ENCODE measurements at places on chromosomes 2 and 18. TPM values are rescaled to one million over a fixed set of nuclear protein-coding genes. Genes with fewer than 3 reads are reported as not detected.

GRCh38 chr2:149679286-149679685 lies 91.7 kb upstream of the MMADHC start:
- H3K27me3 ChIP-seq: no peaks in the 10 kb centered on the region
- no peak for DNase-seq
- peaks cover 6% of the 10 kb centered on the region for H3K36me3 ChIP-seq
- peaks cover 28% of the 10 kb centered on the region for H3K4me1 ChIP-seq

- DNase-seq: no peak
- H3K4me3 ChIP-seq: no peak overlapping the region
- H3K4me1 ChIP-seq: peaks cover 9% of the 10 kb centered on the region
- H3K27ac ChIP-seq: no peak overlapping the region
- no peaks in the 10 kb centered on the region for H3K36me3 ChIP-seq
Measured at GRCh38 chr2:11370377-11371091, 26.1 kb upstream of the ROCK2 start.

DNA sequence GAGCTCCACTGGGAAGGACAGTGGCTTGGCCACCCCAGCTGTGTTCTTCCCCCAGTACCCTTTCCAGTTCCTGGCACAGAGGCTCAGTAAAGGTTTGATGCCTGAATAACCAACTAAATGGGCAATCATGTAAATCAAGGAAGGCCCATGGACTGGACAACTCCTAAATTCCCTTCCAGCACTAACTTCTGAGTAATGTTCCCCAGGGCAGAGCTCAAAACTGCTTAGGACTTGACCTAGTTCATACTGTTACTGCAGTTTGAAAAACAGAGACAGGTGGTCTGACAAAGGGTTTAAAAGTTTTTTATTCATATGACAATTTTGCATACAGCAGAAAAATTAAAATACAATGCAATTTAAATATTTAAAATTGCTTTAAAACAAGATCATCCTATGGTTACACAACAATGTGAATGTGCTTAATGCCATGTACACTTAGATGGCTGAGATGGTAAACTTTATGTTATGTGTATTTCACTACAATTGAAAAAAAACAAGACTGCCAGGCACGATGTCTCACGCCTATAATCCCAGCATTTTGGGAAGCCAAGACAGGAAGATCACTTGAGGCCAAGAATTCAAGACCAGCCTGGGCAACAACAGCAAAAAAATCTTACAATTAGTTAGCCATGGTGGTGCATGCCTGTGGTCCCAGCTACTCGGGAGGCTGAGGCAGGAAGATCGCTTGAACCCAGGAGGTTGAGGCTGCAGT lies 26.2 kb downstream of the PCBP1 start:
- H3K4me3 ChIP-seq: no peak overlapping the region
- H3K27ac ChIP-seq: no peak overlapping the region
- H3K36me3 ChIP-seq: no peaks in the 10 kb centered on the region

GRCh38 chr2:198117406-198118041 lies 313.1 kb downstream of the PLCL1 start:
- H3K27ac ChIP-seq: no peak overlapping the region
- peaks cover 12% of the 10 kb centered on the region for H3K36me3 ChIP-seq
- H3K4me1 ChIP-seq: no peaks in the 10 kb centered on the region
- no peak overlapping the region for H3K4me3 ChIP-seq
- DNase-seq: no peak

GRCh38 chr18:49112031-49112430 lies 161.3 kb upstream of the SMAD7 start:
- H3K4me1 ChIP-seq: no peaks in the 10 kb centered on the region
- peaks cover 31% of the 10 kb centered on the region for H3K36me3 ChIP-seq
- no peaks in the 10 kb centered on the region for H3K27me3 ChIP-seq

DNA sequence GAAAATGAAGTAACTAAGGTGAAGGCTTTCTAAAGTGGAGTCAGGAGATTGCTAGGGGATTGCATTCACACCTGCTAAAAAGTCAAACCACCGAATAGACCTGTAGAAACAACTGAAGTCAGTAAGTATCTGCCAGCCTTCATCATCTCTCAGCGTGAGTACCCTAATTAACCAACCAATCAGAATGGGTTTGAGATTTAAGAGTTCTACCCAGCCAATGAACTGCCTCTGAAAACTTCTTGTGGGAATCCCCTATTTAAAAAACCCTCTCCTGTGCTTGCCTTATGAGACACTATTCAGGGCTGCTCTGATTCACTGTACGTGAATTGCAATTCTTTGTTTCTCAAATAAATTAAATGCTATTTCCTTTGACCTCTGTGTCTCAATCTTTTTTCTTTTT lies 3.4 kb upstream of the FAM161A start:
- no peak overlapping the region for H3K4me3 ChIP-seq
- no peak for DNase-seq
- peaks cover 7% of the 10 kb centered on the region for H3K4me1 ChIP-seq
- H3K27me3 ChIP-seq: no peaks in the 10 kb centered on the region
- H3K36me3 ChIP-seq: peaks cover 3% of the 10 kb centered on the region
- H3K27ac ChIP-seq: no peak overlapping the region

GRCh38 chr18:35991696-35992095 lies 19.2 kb downstream of the RMP24 start:
- peaks cover 5% of the 10 kb centered on the region for H3K36me3 ChIP-seq
- H3K27ac ChIP-seq: no peak overlapping the region
- DNase-seq: no peak
- no peak overlapping the region for H3K4me3 ChIP-seq

GRCh38 chr18:21682371-21683051 lies 22.1 kb downstream of the ABHD3 start:
- H3K4me3 ChIP-seq: no peak overlapping the region
- no peak overlapping the region for H3K27ac ChIP-seq
- peaks cover 1% of the 10 kb centered on the region for H3K36me3 ChIP-seq
- H3K4me1 ChIP-seq: peaks cover 11% of the 10 kb centered on the region
- no peaks in the 10 kb centered on the region for H3K27me3 ChIP-seq

- no peak overlapping the region for H3K4me3 ChIP-seq
- DNase-seq: no peak
- no peaks in the 10 kb centered on the region for H3K36me3 ChIP-seq
- no peaks in the 10 kb centered on the region for H3K27me3 ChIP-seq
Measured at GRCh38 chr18:35936951-35937350, 35.5 kb upstream of the RMP24 start.

DNA sequence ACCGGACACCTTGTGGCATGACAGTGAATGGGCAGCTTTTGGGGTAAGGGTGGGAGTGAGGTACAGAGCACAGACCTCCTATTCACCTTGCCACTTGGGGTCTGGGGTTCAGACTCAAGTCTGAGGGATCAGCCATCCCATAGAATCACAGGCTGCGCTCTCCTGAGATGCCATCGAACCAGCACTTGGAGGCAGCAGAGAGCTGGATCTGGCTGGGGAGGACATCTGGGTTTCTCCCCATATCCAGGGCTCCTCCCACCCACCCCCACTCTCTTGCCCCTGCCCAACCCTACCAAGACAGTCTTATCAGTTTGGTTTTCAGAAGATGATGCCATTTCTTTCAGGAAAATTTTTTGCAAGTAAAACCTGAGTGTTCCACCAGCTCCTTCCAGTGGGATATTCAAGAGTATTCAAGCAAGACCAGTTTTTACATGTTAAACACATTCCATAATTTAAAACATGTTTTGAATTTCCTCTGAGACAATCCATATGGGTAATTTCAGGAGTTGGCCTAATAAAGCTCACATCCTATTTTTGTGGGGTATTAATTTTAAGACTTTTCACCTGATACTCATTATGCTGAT lies 29.2 kb upstream of the TEX44 start:
- H3K27me3 ChIP-seq: no peaks in the 10 kb centered on the region
- DNase-seq: peak; percentile 22
- no peaks in the 10 kb centered on the region for H3K4me1 ChIP-seq
- no peak overlapping the region for H3K4me3 ChIP-seq

DNA sequence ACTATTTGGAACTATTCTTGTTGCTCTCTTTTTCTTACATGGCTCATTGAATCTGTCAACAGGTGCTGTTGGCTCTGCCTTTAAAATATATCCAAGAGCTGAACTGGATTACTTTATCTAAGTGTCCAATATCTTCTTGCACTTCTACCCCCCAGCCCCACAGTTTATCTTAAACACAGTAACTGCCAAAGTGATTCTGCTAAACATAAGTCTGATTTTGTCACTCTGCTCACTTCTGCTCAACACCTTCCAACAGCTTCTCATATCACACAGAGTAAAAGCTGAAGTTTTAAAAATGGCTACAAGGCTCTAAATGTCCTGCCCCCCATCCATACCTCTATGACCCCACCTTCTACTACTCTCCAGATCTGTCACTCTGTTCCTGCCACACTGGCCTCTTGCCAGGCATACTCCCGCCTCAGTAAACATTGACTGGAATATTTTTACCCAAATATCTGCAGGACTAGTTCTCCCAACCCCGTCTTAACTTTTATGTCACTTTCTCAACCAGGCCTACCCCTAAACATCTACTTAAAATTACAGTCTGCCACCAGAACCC lies 130.7 kb downstream of the CCDC148 start:
- H3K27ac ChIP-seq: no peak overlapping the region
- no peaks in the 10 kb centered on the region for H3K27me3 ChIP-seq
- H3K4me1 ChIP-seq: no peaks in the 10 kb centered on the region
- DNase-seq: no peak

- no peak overlapping the region for H3K4me3 ChIP-seq
- peaks cover 5% of the 10 kb centered on the region for H3K27me3 ChIP-seq
Measured at GRCh38 chr2:98376996-98377395, 30.7 kb downstream of the CNGA3 start.

GRCh38 chr2:70651727-70652126 lies 98.1 kb upstream of the TGFA start:
- no peaks in the 10 kb centered on the region for H3K4me1 ChIP-seq
- no peak for DNase-seq
- no peaks in the 10 kb centered on the region for H3K36me3 ChIP-seq
- H3K27me3 ChIP-seq: peaks cover 58% of the 10 kb centered on the region

GRCh38 chr2:225738735-225739134 lies 339.2 kb downstream of the NYAP2 start:
- H3K4me3 ChIP-seq: no peak overlapping the region
- H3K4me1 ChIP-seq: no peaks in the 10 kb centered on the region
- no peak for DNase-seq
- H3K27ac ChIP-seq: no peak overlapping the region

DNA sequence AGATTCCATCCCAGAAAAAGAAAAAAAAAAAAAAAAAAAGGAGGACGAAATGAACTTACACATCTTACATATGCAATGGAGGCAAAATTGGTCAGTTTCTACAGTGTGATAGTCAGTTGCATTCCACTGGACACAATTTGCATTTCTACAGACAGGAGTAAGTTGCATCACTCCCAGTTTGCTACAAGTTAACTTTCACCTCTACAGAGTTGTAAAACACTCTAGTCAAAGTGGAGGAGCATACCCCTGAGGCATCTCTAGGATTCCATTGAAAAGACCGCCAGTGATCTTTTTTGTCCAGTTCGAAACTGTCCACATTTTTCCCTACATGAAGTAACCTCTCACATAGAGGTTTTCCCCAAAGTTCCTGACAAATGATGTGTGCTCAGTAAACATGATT lies 202.8 kb downstream of the VAPA start:
- H3K27ac ChIP-seq: no peak overlapping the region
- H3K4me1 ChIP-seq: peaks cover 12% of the 10 kb centered on the region
- no peak overlapping the region for H3K4me3 ChIP-seq
- H3K27me3 ChIP-seq: no peaks in the 10 kb centered on the region
- peaks cover 3% of the 10 kb centered on the region for H3K36me3 ChIP-seq

DNA sequence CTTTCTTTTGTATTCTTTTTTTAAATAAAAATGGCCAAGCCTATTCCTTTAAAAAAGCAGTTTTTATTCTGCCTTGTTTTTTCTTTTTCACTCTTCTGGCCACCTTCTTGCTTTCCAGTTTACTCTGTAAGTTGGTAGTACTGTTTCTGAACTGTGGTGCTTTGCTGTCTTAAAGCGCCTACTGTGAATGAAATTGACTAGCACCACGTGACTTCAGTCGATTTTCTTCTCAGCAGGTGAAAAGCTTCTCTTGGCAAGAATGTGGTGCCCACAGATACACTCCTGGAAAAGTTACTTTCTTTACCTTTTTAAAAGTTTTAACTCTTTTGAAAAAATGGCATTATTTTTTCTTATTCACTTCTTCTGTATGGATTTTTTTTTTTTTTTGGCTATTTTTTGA lies 32.4 kb downstream of the DYNC1I2 start:
- peaks cover 3% of the 10 kb centered on the region for H3K4me1 ChIP-seq
- DNase-seq: no peak
- H3K27ac ChIP-seq: no peak overlapping the region

DNA sequence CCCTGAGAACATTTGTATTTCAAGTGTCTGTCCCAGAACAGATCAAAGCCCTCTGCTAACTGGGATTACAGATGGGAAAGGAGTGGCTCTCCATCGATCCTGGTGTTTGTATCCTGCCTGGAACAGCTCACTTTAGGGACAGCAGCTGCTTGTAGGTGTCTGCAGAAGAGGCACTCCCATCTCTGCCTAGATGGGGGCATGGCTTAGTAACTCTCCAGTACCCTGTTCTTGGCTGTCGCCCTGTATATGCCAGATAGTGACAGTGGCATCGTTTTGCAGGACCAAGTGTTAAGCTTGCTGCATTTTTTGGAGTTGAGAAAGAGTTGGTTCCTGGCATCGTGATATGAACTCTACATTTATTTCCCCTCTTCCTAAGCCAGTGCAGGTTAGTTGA lies 189.9 kb downstream of the SH3RF3 start:
- DNase-seq: no peak
- no peaks in the 10 kb centered on the region for H3K36me3 ChIP-seq
- peaks cover 2% of the 10 kb centered on the region for H3K4me1 ChIP-seq
- peaks cover 22% of the 10 kb centered on the region for H3K27me3 ChIP-seq
- no peak overlapping the region for H3K27ac ChIP-seq

GRCh38 chr18:59661891-59662701 lies 35.1 kb downstream of the CCBE1 start:
- DNase-seq: no peak
- H3K27me3 ChIP-seq: peaks cover 30% of the 10 kb centered on the region
- no peak overlapping the region for H3K27ac ChIP-seq
- no peaks in the 10 kb centered on the region for H3K36me3 ChIP-seq
- H3K4me1 ChIP-seq: no peaks in the 10 kb centered on the region

DNA sequence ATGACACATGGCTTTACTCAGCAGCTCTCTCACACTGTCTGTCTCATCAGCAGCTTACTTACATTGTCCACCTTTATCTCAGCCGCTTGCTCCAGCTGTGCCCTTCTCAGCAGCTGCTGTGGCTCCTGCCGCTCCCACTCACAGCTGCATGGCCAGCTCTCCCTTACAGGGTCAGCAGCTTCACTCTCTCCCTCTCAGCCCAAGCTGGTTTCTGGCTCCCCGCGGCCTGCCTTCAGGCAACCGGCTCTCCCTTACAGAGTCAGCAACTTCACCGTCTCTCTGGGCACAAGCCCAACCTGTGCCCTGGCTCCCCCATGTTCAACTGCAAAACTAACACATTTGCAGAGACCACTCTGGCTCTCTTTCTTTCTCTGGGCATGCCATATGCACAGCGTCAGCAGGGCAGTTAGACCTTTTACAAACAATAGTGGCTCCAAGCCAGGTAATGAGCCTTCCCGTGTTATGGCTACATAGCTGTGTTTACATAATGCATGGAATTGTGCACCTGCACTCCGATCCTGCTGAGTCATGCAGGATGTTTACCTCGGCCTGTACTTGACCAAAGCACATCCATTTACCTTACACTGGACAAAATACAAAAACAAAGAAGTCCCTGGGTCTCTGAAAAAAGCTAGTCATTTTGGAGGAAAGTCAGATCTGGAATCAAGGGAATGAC lies 167.3 kb downstream of the DOK6 start:
- no peak overlapping the region for H3K4me3 ChIP-seq
- no peaks in the 10 kb centered on the region for H3K27me3 ChIP-seq
- no peaks in the 10 kb centered on the region for H3K4me1 ChIP-seq
- H3K27ac ChIP-seq: no peak overlapping the region
- peaks cover 11% of the 10 kb centered on the region for H3K36me3 ChIP-seq
- no peak for DNase-seq

RHBDD1 gene
- 31.0 TPM for total RNA-seq

ERMN gene
- 0.22 TPM for total RNA-seq

LYG1 gene
- total RNA-seq: 3.3 TPM

TMEM178A gene
- total RNA-seq: 28.7 TPM

SULT1C4 gene
- total RNA-seq: 35.5 TPM

MPP4 gene
- not detected for total RNA-seq

All from progenitor cell of endocrine pancreas (in vitro differentiated cells).